ENCODE measurements at places on chromosomes 1 and 21.

DNA sequence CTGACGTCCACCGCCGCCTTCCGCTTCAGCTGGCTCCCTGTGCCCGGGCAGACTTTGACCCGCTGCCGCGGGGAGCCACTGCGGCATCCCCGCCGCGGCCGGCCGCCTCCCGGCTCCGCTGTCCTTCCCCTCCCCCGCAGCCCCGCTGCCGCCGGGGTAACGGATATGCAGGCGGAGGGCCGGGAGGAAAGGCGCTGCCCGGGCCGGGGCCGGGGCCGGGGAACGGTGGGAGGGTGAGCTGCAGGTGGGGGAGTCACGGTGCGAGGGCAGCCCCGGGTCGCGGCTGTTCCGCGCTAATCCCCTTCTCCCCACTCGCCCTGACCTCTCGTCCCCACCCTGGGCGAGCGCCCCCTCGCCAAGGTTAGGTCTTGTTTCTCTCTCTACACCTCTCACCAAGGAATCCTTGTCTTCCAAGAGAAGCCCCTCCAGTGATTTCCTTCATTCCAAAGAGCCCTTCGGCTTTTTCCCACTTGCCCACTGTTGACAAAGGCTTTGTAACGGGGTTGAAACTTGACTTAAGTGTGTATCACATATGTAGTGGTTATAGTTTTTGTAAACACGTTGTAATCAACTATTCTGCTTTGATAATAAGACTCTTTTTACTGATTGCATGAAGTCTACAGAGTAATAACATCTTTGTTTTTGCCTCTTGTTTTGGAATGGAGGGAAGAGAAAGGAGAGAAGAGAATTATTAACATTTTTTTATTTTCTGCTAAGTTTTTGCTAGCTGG, 669 bp downstream of the XPR1 start:
- H3K27me3 ChIP-seq, result no peaks in the 10 kb centered on the region
- peak; percentile 87 for DNase-seq
- peak overlapping the region; percentile 85 for H3K27ac ChIP-seq
- H3K4me1 ChIP-seq, result peaks cover 31% of the 10 kb centered on the region

DNA sequence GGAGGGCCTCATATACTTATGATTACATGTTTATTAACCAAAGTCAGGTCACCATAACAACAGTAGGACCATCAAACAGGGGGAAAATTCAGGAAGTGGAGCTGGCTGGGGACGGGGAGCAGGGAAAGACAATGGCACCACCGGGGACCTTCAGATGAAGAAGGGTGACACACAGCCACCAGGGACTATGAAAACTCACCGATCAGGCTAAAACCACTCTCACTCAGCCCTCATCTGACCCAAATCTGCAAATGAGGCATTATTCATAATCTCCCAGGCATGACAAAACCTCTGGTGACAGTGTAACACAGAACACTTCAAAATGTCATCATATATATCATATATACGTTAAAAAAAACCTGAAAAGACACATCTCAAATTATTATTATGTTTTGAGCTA, 11.2 kb downstream of the MKNK1 start:
- no peak for DNase-seq
- H3K4me3 ChIP-seq, result no peak overlapping the region
- H3K27ac ChIP-seq, result no peak overlapping the region

DNA sequence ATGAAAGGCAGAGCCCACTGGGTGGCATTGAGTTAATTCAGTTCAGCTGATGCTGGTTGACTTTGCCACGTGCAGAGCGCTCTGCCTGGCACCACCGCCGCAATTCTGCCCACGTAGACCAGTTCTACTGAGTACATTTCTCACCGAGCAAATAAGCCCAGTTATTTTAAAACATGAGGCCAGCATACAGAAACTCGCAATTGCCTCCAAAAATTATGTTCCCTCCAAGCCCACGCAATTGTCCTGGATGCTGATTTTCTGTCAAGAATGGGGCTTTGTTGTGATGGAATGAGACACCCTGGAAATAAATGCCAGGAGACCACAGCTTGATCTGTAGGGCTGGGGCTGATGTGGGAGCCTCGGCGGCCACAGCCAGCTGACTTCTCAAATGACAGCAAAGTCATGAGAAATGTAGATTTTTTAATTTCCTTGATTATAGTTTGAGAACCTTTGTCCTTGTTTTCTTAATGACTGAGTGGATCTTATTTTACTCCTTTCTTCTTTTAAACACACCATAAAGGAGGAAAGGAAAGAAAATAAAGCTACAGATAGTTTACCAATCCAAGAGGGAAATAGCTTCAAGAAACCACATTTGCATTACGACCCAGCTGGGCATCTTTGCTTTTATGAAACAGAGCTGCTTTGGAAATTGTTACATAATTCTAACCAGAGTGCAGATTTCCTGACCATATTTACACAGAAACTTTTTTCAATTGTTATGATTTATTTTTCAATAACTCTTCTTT, 11.6 kb upstream of the PARP1 start:
- no peak overlapping the region for H3K4me3 ChIP-seq
- H3K36me3 ChIP-seq, result no peaks in the 10 kb centered on the region
- no peaks in the 10 kb centered on the region for H3K4me1 ChIP-seq
- no peak for DNase-seq
- no peaks in the 10 kb centered on the region for H3K27me3 ChIP-seq

GRCh38 chr1:232655028-232655745, 25.3 kb upstream of the SIPA1L2 start:
- no peak overlapping the region for H3K4me3 ChIP-seq
- H3K36me3 ChIP-seq, result no peaks in the 10 kb centered on the region
- no peak for DNase-seq
- no peaks in the 10 kb centered on the region for H3K4me1 ChIP-seq
- H3K27me3 ChIP-seq, result no peaks in the 10 kb centered on the region
